ENCODE measurements at places on chromosomes 13 and 19.
A peak's percentile ranks its signal among the peaks of the same experiment; 100 is the strongest.

DNA sequence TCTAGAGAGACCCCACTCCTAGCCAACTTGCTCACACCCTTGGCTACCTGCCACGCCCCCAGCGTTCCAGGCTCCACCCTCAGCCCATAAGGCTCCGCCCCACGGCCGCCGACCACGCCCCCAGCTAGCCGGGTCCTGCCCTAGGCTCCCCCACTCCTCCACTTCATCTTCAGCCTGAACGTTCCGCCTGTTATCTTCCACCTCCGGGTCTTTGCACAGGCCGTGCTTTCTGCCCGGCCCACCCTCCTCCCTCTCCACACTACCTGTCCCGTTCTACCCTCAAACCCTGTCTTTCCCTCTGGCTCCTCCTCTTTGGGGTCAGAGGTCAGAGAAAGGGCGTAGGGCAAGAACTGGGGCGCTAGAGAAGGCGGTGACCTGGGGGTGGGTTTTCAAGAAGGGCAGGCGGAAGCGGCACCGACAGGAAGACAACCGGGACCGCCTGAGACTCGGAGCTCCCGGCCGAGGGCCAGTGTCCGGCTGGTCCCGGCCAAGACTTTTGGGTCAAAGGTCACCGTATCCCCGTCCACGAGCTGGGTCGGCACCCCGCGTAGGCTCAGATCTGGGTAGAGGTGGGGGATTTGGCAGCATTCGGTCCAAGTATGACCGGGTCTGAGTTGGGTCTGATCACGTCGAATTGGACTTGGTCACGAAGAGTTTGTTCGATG lies 2.2 kb downstream of the PDE4C start:
- no peak for DNase-seq

DNA sequence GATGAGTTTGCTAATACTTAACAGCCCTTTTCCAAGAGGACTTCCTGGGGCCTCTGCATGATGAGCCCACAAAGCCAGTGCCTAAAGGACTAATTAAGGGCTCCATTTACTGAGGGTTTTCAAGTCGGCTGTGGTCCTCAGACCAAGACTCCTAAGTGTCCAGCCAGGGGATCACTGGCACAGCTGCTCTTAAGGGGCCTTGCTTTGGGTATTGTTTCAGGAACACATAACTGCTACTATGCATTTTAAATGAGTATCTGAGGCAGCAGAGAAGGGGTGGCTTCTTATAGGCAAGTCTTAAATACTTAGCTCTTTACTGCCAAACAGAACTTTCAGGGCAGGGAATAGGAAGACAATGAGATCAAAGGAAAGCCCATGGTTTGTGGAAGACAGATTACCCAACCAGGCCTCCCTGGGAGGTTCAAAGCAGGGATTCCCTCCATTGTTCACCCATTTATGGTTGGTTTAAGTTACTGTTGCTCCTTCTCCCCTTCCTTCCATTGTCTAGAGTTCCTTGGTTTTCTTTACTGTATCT lies 61.9 kb downstream of the TNFRSF19 start:
- DNase-seq = no peak

DNA sequence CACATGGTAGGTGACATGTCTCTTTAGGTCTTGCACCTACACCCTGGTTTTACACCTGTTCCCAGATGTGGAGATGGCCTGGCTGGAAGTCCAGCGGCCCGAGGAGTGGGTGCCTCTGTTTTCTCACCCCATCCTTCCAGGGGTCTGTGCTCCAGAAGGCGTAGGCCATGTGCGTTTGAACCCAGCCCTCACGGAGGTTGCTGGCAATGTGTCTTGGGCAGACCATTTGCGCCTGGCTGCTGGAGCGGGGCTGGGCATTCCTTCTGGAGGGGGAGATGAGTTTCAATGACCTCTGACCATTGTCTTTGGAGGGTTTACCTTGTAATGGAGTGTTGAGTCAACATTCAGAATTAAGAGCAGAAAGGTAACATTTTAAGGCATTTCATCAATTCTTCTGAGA lies 54.8 kb upstream of the ZNF536 start:
- no peak for DNase-seq

GRCh38 chr19:18558202-18558555 lies 509 bp downstream of the KXD1 start:
- DNase-seq = no peak

- DNase-seq = no peak
Measured at GRCh38 chr13:34176633-34177032, 358.7 kb downstream of the RFC3 start.

DNA sequence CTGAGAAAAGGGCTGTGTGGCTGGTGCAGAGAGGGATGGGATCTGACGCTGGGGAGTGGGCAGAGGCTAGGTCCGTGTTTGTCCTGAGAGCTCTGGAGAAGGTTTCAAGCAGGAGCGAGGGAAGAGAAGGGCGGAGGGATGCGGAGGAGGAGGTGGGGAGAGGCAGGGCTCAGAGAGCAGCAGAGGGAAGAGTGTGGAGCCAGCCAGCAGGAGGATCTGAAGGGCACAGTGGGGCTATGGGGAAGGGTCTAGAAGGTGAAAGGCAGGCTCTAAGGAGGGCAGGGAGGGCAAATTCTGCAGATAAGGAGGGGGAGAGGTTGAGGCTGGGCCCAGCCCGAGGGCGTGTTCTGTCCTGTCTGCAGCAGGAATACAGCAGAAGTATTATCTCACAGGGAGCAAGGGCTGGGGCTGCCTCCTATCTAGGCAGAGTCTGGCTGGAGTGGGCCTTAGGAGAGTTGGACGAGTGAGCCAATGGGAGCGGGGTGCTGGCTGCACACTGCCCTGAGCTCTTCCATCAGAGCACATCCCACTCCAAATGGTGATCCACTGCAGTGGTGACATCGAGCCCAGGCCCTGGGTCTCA lies 6.1 kb downstream of the AP2A1 start:
- DNase-seq = no peak

- no peak for DNase-seq
Measured at GRCh38 chr19:33063753-33064457, 783 bp downstream of the RHPN2 start.

- no peak for DNase-seq
Measured at GRCh38 chr19:43633520-43633919, 6.1 kb downstream of the CADM4 start.

DNA sequence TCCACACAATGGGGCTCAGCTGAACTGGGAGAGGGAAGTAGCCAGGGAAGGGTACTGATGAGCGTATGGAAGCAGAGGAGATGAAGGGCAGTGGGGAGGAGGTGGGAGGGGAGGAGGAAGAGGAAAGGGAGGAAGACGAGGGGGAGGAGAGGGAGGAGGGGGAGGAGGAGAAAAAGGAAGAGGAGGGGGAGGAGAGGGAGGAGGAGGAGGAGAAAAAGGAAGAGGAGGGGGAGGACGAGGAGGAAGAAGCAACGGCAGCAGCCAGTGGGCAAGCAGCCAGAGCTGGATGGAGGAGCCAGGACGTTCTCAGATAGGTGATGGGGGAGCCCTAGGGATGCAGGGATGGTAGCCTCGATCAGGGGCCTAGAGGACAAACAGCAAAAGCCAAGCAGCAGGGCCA lies 5.6 kb downstream of the CERS4 start:
- no peak for DNase-seq

- peak; percentile 89 for DNase-seq
Measured at GRCh38 chr19:44677019-44677811, 5.9 kb downstream of the CEACAM19 start.

DNA sequence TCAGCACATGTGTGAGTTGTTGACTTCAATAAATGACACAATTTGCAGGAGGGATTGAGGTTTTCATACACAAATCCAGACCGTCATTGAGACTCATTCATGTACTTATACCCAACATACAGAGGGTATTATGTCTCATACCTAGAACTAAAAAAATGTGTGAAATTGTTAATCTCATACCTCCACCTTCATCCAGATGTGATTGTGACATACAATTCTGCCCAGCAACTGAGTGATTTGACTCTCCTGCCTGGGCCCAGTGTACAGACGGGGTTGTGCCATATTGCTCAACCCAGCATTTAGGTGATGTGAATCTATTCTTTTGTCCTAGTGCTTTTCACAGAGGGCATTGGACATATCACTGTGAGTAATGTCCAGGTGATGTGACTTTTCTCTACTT lies 12.6 kb upstream of the ZNF681 start:
- DNase-seq = no peak

DNA sequence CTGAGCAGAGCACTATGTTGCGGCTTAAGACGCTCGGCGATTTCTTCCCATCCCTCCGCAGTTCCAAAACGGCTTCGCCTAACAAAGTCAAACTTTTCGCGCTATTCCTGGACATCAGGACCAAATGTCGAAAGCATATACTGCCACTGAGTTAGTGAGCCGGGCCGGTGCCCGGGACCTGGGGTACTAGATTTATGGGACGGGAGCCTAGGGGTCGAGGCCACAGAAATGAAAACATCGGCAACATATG lies 699 bp downstream of the RCBTB2 start:
- no peak for DNase-seq

GRCh38 chr19:49497789-49498103 lies 1.5 kb downstream of the RPS11 start:
- no peak for DNase-seq

- DNase-seq = no peak
Measured at GRCh38 chr19:29666578-29667386, 1.5 kb downstream of the PLEKHF1 start.

GRCh38 chr13:73967397-73968165 lies 166.6 kb downstream of the KLF12 start:
- no peak for DNase-seq

DNA sequence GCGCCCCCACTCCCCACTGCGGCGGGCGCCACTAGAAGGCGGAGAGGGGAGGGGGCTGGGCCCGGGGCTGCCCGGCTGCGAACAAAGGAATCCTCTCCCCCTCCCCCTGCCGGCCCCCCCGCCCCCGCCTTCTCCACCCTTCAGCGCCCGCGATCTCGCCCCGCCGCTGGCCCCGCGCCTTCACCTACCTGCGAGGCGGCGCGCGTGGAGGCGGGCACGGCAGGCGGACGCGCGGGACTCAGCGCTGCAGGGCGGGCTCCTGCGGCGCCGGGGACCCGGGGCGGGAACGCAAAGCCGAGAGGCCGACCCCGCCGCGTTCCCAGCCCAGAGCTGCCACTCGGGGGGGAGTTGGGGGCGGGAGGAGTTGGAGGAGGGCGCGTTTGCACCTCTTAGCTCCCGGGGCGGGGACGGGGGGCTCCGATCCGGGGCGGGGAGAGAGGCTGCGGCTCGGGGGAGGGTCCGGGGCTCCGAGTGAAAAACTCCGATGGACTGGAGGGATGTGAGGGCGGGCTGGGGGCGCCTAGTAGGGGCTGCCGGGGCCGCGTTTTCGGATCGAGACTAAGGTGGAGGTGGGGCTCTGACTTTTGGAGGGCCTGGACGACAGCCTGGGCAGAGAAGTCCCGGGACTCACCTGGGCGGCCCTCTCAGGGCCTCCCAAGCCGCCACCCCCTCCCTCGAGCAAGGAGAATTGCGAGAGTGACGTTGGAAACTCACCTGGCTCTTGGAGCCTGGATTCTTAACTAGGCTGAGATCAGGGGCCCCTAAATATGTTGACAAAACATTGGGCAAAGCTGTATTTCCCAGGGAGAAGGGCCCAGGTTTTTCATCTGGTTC lies at the start of gene FBN3:
Gene FBN3, minus strand, starts transcription at position 332 of the 834 bp plus-strand sequence. CDS start 2,112 bp downstream, outside the sequence.
- no peak for DNase-seq

- no peak for DNase-seq
Measured at GRCh38 chr19:47603706-47604565, 5.0 kb upstream of the BICRA start.

- DNase-seq = peak; percentile 48
Measured at GRCh38 chr19:14114854-14115253, 2.7 kb downstream of the PRKACA start.

- no peak for DNase-seq
Measured at GRCh38 chr13:53144826-53145225, 116.2 kb downstream of the OLFM4 start.

All from A549 (cell line).